ENCODE measurements at places on chromosomes 11 and 22.

- DNase-seq = peak; percentile 98
These were observed 1.5 kb downstream of the LGALS1 start for GRCh38 chr22:37676736-37677492.

DNA sequence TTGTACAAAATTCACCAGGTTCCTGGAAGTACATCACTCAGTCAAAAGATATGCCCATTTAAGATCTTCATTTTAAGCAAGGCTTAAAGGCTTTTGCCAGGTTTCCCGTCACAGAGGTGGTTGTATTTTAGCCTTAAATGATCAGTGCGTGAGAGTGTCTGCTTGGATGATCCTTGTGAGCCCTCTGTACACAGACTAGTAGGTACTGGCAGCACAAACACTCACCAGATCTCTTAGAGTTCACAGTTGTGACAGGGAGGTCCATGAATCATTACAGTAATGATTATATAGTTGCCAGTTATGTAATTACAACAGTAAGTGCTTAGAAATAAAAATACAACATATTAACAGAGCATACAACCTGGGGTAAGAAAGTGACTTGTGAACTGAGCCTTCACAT lies 84.2 kb upstream of the SLC25A18 start:
- DNase-seq = no peak

GRCh38 chr11:13073119-13073981 lies 64.2 kb downstream of the RASSF10 start:
- peak; percentile 57 for DNase-seq

DNA sequence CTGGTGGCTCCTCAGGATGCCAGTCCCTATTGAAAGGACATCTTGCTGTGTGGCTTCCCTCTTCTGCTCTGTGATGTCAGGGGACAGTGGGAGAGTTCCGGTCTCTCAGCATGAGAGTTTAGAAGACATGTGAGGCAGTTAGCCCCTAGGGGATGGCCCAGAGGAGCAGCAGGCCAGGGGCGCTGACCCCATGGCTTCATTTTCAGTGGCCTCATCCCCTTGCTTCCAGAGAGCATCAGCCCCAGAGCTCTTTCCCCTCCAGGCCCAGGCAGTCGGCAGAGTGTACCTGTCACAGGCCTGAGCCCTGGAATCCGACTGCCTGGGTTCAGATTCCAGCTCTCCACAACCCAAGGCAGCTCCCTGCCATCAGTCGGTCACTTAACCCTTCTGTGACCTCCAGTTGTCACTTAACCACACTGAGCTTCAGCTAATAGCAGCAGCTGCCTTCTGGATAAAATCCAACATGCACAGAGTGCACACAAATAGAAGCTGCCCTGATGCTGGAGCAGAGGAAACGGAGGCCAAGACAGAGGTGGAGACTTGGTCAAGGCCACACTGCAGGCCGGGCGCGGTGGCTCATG lies 14.1 kb upstream of the LRRC10B start:
- no peak for DNase-seq

DNA sequence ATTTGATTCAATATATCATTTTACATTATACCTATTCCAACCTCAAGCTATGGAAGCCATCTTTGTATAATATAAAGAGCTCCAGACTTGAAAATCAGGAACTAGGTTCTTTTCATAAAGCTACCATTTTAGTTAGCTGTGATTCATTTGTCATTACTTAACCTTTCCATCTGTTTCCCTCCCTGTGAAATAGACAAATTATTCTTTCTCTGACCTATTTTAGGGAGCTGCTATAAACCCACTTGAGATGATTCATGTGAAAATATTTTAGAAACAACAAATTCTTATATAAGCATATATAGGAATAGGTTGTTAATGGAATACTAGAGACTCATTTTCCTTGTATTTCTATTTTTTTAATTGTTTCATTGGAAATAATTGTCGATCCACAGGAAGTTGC lies 1012.1 kb downstream of the OPCML start:
- DNase-seq = peak; percentile 86

- DNase-seq = peak; percentile 20
These were observed 231.3 kb downstream of the CADM1 start for GRCh38 chr11:115272925-115273324.

DNA sequence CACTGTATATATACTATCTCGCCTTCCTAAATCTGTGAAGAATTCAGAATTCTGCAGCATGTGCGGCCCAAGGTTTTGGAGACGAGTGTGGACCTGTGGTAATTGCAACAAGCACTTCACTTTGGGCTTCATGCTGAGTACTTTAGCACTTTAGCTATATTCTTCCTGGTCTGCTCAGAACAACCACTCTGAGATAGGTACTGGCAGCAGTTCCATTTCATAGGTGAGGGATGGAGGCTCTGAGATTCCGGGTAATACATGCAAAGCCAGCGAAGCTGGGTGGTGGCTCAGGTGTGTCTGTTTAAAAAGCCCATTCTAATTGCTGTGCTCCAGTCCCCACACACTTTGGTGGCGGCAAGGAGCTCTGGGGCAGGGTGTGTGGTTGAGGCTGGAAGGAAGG lies 6.4 kb downstream of the ELF5 start:
- DNase-seq = no peak

GRCh38 chr11:16780146-16780545 lies 41.7 kb downstream of the C11orf58 start:
- no peak for DNase-seq

- no peak for DNase-seq
These were observed 463.3 kb downstream of the BUD13 start for GRCh38 chr11:116309446-116309845.

DNA sequence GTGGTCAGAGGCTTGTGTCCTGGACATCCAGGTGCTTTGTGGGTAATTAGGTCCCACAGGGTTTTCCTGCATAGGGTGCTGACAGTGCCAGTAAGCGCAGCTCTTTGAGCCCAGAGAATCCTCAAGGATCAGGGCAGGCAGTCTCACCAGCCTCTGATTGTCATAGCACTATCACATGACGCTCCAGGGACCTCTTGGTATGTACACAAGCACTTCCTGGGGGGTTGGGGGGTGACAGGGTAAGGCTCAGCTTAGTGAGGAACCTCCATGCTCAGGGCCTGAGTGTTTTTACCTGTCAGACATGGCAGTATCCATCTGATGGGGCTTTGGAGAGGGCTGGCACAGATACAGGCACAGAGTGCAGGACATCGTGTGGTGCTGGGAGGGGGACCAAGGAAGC lies 27.9 kb upstream of the SUSD2 start:
- peak; percentile 80 for DNase-seq

GRCh38 chr11:30583476-30584280 lies 2.5 kb downstream of the MPPED2 start:
- no peak for DNase-seq

DNA sequence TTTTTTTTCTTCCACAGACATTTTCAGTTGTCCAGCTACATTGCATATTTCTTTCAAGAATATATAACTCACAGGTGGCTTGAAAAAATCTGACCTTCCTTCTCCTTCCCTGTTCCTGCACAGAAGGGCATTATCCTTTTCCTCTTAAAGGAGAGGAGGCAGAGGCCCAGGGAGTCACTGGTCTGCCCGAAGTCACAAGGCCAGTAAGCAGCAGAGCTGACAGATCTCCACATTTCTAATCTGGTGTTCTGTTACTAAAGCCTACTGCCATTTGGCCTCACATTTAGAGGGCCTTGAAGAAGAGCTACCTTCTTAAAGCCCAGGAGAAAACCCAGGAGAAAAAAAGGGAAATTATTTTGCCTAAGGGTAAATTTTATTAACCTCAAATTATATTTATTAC lies 12.3 kb downstream of the ENDOD1 start:
- DNase-seq = no peak

DNA sequence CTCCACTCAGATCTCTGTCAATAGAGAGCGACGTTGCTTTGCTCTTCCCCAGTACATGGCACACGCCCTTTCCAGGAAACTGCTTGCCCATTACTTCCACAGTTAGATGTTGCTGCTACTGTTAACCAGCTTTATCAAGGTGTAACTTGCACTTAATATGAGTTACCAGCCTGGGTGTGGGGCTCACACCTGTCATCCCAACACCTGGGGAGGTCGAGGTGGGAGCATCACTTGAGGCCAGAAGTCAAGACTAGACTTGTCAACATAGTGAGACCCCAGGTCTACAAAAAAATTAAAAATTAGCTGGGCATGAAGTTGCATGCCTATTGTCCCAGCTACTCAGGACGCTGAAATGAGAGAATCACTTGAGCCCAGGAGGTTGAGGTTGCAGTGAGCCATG lies 177.1 kb upstream of the B3GAT1 start:
- DNase-seq = no peak

DNA sequence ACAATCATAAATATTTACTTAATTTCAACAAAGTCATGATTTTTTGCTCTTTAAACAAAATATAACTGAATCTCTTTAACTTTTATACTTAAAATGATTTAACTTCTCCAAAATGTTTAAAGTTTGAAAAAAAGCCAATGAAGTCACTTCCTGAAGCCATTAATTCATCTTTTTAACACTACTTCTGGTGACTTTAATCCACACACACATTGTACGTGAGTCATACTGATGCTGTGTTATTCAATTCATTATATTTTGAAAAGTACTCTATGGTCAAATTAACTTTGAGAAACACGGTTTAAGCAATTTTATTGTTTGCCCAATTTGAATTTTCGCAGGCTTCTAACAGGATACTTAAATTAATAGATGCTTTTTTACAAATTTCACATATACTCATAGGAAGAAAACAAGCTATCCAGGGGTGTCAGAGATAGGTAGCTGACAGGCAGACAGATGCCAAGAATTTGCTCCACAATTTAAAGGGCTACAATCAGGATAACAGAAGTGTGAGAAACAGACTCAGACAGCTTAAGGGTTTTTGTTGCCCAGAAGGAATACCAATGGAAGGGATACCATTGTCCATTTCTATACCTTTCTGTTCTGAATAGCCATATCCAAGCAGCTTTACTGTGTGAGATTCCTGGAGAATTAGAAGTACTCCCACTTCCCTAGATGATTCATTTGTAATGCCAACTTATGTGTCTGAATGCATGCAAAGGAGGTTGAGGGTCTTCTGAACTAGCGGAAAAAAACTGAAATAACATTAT lies 118.4 kb downstream of the RBFOX2 start:
- peak; percentile 51 for DNase-seq

DNA sequence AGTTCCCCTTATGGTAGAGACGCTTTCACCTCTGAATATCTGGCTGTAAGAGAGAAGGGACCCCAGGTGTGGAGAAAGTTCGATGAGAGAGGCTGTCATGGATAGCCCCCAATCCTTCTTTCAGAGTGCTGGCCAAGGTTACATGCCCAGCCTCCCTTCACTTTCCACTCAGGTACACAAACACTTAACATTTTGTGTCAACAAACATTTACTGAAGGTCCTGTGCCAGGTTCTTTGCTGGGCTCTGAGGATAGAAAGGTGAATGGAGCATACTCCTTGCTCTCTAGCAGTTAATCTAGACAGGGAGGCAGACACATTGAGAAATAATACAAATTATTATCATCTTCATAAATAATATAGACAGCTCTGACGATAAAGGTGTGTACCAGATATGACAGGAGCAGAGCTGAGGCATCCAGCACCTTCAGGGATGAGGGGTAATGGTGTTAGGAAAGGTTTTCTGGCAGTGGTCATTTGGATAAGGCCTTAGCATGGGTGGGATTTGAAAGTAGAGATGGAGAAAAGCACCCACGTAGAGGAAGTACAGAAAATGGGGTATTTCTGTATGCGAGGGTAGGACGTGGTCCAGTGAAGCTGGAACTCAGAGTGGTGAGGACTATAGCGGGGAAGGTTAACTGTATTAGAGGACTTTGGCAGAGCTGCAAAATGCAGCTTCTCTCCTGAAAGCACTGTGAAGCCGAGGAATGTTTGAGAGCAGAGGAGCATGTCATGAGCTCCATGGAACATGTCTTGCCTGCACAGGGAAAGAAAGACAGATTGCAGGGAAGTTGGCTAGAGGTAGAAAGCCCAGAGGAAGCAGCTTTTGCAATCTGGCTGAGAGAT lies 19.6 kb downstream of the PPFIBP2 start:
- DNase-seq = no peak

DNA sequence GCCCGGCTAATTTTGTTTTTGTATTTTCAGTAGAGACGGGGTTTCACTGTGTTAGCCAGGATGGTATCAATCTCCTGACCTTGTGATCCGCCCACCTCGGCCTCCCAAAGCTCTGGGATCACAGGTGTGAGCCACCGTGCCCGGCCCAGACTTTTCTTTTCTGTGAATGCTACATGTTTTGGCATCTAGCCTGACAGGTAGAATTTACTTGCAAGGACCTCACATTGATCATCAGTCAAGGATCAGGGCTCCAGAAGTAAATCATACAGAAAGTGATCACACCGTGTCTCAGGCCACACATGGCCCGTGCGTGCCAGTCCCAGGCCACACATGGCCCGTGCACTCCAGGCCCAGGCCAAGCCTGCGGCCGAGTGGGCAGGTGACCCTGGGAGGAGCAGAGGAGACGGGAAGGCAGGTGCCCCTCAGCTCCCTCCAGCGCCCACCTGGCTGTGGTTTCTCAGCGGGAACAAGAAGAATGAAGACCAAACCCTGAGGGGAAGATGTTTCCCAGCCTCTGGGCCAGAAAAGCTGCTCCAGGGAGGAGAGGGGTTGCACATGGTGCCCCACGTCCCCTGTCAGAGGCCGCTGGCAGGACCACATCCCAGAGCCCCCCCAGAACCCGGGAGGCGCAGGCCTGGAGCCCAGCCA lies 76.2 kb downstream of the BRD1 start:
- no peak for DNase-seq
